ENCODE measurements at places on chromosomes 1 and 21.
A peak's percentile ranks its signal among the peaks of the same experiment; 100 is the strongest.

DNA sequence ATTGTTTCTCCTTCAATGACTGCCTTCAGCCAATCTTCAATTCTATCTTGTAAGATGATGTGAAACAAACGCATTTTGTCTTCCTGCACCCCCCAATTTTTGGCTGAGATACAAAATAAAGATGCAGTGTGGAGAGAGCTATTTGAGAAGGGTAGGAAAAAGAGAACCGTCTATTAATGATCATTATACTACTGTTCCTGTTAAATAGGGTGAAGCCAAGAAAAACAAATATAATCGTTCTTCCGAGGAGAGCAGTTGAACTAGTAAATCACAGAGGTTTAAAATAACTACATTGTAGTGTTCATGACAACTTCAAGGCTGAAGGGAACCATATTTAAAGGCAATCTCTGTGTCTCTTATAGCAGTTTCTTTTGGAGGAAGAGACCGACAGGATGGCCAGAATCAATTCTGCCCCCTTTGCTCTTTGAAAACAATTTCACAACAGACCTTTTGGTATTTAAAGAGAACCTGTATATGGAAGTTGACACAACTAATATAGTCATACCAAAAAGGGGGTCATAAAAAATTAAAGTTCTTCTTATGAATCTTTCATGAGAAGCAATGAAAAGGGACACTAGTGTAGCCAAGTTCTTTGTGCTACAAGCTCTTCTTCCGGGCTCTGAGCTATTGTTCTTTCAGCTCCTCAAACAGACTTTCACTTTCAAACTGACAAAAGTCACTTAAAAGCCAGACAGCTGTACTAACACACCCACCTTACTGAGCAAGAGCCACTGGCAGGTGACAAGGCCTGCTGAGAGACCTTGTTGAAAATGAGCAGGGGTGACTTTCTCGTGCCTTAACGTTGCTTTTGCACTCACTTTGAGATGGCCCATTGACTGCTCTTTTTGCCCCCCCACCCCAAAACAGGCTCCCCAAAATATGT, 30.9 kb downstream of the PROX1 start:
- peak; percentile 45 for DNase-seq

DNA sequence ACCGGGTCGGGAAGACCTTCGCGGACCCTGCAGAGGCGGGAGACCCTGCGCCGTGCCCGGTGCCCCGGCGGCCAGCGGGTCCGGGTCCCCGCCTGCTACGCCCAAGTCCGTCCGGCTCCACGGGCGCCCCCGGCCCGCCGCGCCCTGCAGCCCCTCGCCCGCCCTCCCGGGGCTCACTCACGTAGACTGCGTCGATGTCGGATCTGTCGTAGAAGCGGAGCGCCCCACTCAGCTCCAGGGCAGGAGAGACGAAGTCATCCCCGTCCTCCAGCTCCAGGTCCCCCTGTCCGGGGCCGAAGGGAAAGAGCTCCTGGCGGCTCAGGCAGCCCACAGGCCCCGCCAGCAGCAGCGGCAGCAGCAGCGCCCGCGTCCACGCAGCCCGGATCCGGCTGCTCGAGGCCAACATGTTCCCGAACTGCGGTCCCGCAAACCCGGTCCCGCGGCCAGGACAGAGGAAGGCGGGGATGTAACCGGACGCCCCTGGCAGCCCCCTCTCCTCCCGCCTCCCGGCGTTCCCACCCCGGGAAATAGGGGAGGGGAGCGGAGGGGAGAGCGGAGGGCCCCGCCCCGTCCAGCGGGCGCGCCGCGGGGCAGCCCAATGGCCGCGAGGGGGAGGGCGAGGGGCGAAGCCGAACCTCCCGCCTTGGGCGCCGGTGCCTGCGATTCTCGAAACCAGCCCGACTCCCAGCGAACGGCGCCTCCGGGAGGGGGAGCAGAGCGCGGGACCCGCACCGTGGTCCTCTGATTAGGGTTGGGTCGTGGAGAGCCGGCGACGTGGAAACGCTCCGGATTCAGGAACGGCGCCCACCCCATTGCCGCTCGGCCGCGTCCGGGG, at the start of gene NID1:
Gene NID1, minus strand, starts transcription at position 417 of the 835 bp plus-strand sequence. Its CDS starts 11 bp downstream, at position 406.
- no peak for DNase-seq

GRCh38 chr1:67335411-67335810, 27.7 kb downstream of the IL12RB2 start:
- no peak for DNase-seq

DNA sequence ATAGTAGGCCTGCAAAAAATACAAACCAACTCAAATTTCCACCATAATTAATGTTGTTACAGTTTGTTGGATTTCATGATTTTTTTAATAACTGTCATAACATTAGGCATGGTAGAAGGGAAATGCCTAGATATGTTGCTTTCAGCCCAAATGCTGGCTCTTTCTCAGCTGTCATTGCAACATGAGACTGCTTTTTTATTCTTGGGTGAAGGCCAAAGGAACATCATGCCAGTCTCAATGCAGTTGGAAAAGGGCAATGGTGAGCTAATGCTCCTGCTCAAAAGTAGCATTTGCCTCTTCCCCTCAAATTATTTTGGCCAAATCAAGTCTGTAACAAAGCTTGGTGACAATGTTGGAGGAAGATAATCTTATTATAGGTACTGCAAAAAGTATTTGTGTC, 877.7 kb upstream of the PRMT6 start:
- no peak for DNase-seq

GRCh38 chr1:40556121-40556520, 24.7 kb downstream of the ZNF684 start:
- no peak for DNase-seq

DNA sequence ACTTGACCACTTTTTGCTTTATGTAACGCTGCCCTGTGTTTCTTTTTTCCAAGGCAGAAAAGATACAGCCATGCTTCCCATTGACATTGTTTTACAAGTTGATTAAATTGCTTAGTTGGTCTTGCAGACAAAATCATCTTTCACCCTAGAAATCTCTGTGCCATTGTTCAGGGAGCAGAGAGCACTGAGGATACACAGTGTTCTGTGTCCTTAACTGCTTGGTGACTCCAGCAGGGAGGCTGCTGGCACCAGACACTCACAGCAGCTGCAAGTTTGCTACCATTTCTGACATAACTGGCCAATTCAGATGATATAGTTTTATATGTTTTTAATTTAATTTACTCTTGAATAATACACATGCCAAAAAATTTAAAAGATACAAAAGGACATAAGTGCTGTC, 118.7 kb downstream of the RGS2 start:
- no peak for DNase-seq

DNA sequence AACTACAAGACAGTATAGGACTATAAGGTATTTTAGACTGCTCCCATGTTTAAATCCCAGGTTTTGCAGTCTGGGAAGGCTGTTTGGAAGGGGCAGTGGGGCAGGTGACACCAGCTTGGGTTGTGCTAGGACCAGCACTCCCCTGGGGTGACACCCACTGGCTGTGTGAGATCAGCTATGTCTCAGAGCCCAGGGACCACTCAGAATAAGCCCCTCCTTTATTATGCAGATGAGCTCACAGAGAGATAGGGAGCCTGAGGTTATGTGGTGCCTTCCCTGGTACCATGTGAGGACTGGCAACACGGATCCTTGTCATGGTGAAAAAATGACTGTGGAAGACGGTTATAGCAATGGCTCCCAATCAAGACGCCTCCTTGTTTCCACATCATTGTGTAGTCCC, 71.0 kb downstream of the NENF start:
- DNase-seq: no peak

DNA sequence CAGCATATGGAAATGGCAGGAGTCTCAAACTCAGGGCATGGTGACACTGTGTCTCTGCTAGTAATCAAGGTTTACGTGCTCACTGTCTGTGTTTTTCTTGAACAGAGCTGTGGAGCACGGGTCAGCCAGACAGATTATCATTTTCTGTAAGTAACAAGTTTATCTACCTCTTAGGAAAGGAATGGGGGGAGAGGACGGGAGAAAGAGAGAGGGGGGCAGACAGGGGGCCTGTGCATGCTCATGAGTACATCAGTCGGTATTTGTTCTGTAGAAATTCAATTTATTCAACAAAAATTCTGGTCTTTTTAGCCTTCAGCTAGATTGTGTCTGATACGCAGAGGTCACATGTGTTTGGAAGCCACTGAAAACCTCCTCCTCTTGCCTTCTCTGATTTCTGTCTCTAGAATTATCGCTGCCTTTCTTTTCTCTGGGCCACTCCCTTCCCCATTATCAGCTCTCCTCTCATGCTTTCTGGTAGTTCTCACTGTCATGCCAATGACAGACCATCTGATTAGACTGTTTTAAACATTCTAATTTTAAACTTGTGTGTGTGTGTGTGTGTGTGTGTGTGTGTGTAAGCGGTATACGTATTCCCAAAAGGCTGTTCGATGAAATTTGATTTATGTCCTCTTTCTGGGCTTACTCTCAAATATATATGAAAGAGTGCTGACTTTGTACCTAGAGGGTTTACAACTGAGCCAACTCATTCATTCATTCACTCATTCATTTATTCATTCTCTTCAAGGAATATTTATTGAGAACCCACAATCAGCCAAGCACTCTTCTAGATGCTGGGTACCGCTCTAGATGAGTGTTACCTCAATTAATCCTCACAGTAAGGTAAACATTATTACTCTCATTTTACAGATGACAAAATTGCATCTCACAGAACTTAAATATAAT, 636.9 kb downstream of the KIF26B start:
- DNase-seq: no peak

DNA sequence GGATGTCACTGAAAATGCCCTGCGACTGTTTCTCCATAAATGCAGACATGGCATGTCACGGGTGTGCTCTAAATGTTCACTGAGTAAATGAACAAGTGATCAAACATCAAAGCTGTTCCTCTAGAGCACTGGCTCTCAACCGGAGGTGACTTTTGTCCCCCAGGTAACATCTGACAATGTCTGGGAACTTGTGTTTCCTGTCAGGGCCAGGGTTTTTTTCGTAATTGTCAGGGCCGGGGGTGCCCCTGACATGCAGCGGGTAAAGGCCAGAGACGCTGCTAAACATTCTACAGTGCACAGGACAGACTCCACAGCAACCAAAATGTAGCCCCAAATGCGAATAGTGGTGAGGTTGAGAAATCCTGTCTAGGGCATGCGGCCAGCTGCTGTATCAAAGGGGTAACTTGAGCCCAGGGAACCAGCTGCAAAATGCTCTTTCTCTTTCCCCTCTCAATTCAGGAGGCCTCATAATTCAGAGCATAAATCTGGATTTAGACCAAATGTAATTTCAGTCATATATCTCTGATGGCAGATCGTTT, 2.0 kb downstream of the ALDH4A1 start:
- no peak for DNase-seq

GRCh38 chr1:6854166-6854565, 68.9 kb downstream of the CAMTA1 start:
- no peak for DNase-seq

Measured in NCI-H1417 treated with DMSO at 0.1 percent for 48 hours (cell line).